ENCODE measurements at places on chromosomes 7 and 10. TPM values are rescaled to one million over a fixed set of nuclear protein-coding genes. Genes with fewer than 3 reads are reported as not detected.

DNA sequence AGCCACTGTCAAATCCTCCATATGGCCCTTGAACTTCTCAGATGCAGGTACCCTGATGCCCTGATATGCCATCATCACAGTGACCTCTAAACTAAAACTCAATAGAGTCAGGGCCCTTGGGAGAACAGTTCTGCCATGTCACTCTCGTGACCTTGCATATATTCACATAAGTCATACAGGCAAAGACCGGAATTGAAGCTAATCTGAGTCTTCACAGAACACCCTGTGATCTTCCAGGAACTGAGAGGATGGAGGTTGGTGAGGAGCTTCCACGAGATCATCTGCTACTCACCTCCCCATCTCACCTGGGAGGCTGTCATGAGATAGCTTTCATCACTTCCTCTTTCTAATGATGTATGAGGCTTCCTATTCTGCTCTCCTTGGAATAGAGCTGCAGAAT is 228.7 kb upstream of the CCDC6 start:
- H3K4me3 ChIP-seq, result no peak overlapping the region
- no peak for DNase-seq
- H3K27ac ChIP-seq, result no peak overlapping the region
- H3K4me1 ChIP-seq, result no peaks in the 10 kb centered on the region

DNA sequence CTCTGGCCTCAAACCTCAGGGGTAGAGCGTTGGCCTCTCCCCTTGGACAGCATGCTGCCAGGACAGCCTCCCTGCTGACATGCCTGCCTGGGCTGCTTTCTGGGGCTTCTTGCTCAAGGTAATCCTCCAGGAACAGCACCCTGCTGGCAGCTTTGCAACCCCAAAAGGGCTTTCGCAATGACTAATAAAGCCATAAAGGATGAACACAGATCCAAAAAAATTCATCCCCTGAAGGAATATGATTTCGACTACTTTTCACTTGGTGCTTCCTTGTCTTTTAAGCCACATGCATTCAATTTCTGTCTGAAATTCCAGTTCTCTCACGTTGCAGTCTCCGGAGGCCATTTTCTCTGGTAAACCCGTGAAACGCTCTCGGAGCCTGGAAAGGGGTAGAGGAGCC is 15.1 kb upstream of the SH3PXD2A start:
- H3K27ac ChIP-seq, result no peak overlapping the region
- H3K4me1 ChIP-seq, result no peaks in the 10 kb centered on the region
- H3K4me3 ChIP-seq, result no peak overlapping the region
- no peaks in the 10 kb centered on the region for H3K27me3 ChIP-seq
- H3K36me3 ChIP-seq, result peaks cover 10% of the 10 kb centered on the region

DNA sequence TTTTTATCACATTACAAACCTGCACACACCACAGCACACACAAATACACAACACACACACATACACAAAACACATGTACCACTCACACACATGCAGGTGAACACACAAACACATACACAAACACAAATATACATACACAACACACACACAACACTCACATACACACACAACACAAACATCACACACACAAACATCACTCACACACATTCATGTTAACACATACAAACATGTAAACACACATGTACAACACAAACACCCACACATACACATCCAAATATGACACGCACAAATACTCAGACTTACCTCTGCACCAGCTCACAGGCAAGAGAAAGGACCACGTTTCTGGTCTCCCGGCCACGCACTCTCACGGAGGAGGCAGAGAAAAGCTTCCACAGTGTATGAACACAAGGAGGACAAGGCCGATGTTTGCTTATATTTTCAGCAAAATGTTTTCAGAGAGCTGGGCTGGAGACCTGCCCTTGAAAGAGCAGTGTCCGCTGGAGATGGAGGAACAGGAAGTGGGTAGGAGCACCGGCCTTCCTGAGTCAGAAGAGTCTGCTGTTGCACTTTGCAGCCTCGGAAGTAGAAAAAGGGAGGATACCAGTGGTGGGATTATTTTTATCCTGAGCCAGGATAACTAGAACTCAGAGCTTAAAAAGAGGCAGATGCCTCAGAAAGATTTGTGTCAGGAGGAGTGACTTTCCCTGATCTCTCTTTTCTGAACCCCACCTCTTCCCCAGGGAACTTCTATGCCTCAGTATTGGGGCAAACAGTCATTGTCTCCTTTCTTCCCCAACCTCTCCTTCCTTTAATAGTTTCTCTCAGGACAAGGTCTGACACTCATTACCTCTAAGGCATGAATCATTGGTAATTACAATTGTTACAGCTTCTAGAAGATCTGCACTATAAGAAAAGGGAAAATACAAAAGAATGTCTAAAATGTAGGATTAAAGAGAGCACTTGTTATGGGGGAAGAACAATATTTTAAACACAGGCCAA is at the start of gene GIMAP6:
GIMAP6 (minus strand) TSS at position 520 of the 999 bp plus-strand sequence. CDS start 2,243 bp downstream, outside the sequence.
- peak; percentile 51 for DNase-seq
- H3K27ac ChIP-seq, result peak within 1 kb of the TSS; percentile 64
- peak within 1 kb of the TSS; percentile 75 for H3K4me3 ChIP-seq
- peaks cover 79% of the 10 kb centered on the region for H3K4me1 ChIP-seq
- peaks cover 33% of the 10 kb centered on the region for H3K36me3 ChIP-seq

DNA sequence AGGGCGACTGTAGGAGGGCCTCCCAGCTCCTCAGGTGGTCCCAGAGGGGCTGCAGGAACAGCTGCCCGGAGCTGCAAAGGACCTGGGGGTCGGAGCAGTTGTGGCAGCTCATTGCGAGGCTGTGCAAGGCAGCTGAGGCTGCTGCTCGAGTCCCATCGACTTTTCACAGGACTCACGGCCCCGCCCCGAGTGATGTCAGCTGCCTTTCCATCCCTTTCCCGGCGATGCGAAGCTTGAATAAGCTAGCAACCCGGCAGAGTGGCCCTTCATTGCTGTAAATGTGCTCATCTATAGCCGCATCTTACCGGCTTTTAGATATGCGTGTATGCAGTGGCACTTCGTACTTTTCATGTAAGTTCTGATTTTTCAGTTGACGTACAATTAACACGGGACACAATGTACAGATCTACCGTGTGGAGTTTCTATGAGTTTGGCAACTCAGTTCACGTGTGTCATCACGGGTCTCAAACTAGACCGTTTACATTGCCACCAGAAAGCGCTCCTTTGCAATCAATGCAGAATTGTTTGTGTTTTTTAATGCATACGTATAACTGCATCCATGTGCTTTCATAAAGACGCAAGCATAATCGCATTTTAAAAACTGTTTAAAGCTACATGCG is at the start of gene CH25H:
CH25H (minus strand) TSS at position 137 of the 620 bp plus-strand sequence; CDS start at position 112, 25 bp downstream.
- H3K27me3 ChIP-seq, result peaks cover 6% of the 10 kb centered on the region
- no peaks in the 10 kb centered on the region for H3K36me3 ChIP-seq
- peak; percentile 43 for DNase-seq
- H3K27ac ChIP-seq, result no peak within 1 kb of the TSS
- peak within 1 kb of the TSS; percentile 43 for H3K4me3 ChIP-seq
- peaks cover 17% of the 10 kb centered on the region for H3K4me1 ChIP-seq

DNA sequence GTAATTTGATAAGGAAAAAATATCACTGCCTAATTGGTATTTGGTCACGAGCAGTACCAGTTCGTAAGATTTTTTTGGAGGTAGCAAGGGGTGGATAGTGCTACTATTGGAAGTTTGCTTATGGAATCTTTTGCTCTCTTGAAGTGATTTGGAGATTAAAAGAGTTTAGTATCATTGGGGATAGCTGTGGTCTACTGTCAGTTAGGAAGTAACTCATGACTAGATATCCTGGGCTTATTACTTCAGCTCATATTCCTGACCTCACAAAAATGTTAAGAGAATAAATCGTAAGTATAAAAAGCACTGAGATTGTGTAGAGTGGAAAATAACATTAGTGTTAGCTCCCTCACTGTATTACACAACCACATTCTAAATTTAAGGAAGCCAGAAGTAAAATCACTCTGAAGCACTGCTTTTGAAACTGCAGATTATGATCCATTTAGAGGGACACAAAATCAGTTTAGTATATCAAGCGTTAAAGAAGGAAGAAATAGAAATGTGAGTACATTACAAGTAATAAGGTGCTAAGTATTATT is 22.6 kb downstream of the SGPL1 start:
- H3K36me3 ChIP-seq, result no peaks in the 10 kb centered on the region
- no peaks in the 10 kb centered on the region for H3K27me3 ChIP-seq
- H3K27ac ChIP-seq, result no peak overlapping the region
- H3K4me3 ChIP-seq, result no peak overlapping the region
- H3K4me1 ChIP-seq, result no peaks in the 10 kb centered on the region

GRCh38 chr7:123522066-123522465 is 12.3 kb downstream of the IQUB start:
- no peaks in the 10 kb centered on the region for H3K4me1 ChIP-seq
- DNase-seq, result no peak
- H3K36me3 ChIP-seq, result no peaks in the 10 kb centered on the region
- no peak overlapping the region for H3K4me3 ChIP-seq
- no peaks in the 10 kb centered on the region for H3K27me3 ChIP-seq

GRCh38 chr7:2647594-2648172 is 15.9 kb downstream of the TTYH3 start:
- H3K27ac ChIP-seq, result no peak overlapping the region
- H3K4me3 ChIP-seq, result no peak overlapping the region
- no peaks in the 10 kb centered on the region for H3K36me3 ChIP-seq
- DNase-seq, result no peak

GRCh38 chr7:108000875-108001763 is 1.8 kb downstream of the LAMB1 start:
- no peaks in the 10 kb centered on the region for H3K36me3 ChIP-seq
- H3K27me3 ChIP-seq, result peaks cover 11% of the 10 kb centered on the region
- peaks cover 19% of the 10 kb centered on the region for H3K4me1 ChIP-seq
- no peak overlapping the region for H3K4me3 ChIP-seq
- DNase-seq, result no peak
- no peak overlapping the region for H3K27ac ChIP-seq

GRCh38 chr7:152751449-152752141 is 8.0 kb upstream of the ACTR3B start:
- no peaks in the 10 kb centered on the region for H3K36me3 ChIP-seq
- no peaks in the 10 kb centered on the region for H3K4me1 ChIP-seq
- no peaks in the 10 kb centered on the region for H3K27me3 ChIP-seq

DNA sequence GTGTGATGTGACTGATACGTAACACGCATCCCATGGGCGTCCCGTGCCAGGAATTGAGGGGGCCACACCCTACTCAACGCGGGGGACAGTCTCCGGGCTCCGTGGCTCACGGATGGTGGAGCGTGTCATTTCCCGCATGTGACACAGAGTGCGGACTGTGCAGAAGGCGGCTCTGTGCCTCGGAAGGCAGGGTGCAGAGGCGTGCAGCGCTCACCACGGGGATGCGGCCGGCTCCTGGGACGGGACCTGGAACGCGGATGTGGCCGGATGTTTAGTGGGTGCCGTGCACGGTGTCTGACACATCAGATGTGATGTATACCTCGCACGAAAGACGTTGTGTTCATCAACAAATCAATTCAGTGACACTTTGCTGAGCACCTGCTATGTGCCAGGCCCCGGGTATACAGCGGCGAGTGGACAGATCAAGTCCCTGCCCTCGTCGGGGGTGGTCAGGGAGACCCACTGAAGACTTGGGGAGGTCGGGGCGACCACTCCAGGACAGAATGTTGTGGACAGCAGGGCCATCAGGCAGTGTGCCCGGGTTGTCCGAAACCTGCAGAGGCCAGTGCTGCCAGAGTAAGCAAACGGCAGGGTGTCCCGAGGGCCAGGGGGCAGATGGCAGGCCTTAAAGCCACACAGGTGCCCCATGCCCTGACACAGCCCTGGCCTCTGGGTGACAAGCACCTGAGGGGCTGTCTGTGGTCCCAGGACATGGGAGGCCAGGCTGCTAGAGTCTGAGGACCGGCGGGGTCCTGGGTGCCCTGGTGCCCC is 38.1 kb downstream of the MICALL2 start:
- H3K4me3 ChIP-seq, result no peak overlapping the region
- H3K27me3 ChIP-seq, result no peaks in the 10 kb centered on the region
- H3K27ac ChIP-seq, result no peak overlapping the region
- H3K4me1 ChIP-seq, result peaks cover 17% of the 10 kb centered on the region
- no peak for DNase-seq
- no peaks in the 10 kb centered on the region for H3K36me3 ChIP-seq

DNA sequence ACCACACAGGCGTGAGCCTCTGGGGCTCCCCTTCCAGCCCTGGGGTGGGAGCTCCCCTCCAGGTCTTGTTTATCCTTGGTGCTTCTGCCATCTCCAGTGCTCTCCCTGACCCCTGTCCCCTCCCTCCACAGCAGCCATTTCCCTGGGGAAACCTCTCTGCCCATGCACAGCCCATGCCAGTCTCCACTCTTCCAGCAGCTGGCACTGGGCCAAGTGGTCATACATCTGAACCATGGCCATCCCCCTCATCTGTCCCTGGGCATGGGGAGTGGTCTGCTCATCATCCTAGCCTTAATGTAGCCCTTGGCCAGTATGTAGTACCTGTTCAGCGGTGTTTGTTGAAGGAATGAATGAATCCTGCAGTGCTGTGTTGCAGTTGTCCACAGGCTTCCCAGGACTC is 172.4 kb upstream of the ZNF32 start:
- no peak for DNase-seq
- peaks cover 13% of the 10 kb centered on the region for H3K4me1 ChIP-seq
- no peak overlapping the region for H3K4me3 ChIP-seq
- H3K27ac ChIP-seq, result no peak overlapping the region

DNA sequence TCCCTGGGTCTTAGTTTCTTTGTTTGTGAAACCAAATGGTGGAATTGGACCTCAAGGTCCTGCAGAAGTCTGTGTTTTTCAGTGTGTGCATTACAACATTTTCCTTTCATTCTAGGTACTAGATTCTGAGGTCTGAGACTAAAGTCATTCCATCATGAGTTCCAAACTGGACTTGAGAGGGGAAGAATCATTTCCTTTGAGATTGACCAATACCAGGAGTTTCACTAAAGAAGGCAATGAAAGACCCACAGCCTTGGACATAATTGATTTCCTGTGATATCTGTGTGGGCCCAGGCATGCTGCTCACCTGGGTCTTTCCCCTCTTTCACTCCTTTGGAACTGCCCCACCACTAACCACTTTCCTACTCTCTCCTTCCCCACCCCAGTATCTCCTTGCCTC is 18.2 kb downstream of the TAS2R41 start:
- no peak overlapping the region for H3K27ac ChIP-seq
- H3K4me1 ChIP-seq, result peaks cover 16% of the 10 kb centered on the region
- no peak overlapping the region for H3K4me3 ChIP-seq
- no peaks in the 10 kb centered on the region for H3K27me3 ChIP-seq
- no peaks in the 10 kb centered on the region for H3K36me3 ChIP-seq

- no peaks in the 10 kb centered on the region for H3K36me3 ChIP-seq
- no peak overlapping the region for H3K4me3 ChIP-seq
- no peak overlapping the region for H3K27ac ChIP-seq
Observed at GRCh38 chr10:47099474-47099873, 188.2 kb downstream of the PTPN20 start.

SPAG6 gene
- total RNA-seq, result not detected

PRF1 gene
- 18.0 TPM for total RNA-seq

CUZD1 gene
- 4.1 TPM for total RNA-seq

UTF1 gene
- not detected for total RNA-seq

SPDYE1 gene
- 0.17 TPM for total RNA-seq

SUPV3L1 gene
- total RNA-seq, result 35.7 TPM
